ENCODE measurements at places on chromosomes 5 and 9. TPM values are rescaled to one million over a fixed set of nuclear protein-coding genes. Genes with fewer than 3 reads are reported as not detected.

Gene OTP
- total RNA-seq = not detected

Gene CCDC192
- not detected for total RNA-seq

DNA sequence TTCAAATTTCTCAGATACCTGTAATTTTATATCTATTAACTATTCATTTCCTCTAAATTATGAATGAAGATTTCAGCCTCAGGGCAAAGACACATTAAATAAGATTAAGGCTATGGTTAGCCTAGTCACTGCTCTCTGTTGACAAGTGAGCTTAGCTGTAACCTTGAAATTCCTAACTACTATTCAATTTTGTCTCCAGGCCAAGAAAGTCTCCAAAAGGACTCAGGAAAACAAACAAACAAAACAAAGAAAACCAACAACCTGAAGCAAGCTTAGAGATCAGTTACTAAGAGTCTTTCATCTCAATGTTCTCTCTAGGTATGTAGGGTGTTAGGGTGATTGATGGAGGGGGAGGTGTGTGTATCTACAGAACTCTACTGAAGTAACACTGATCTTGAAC, 9.6 kb upstream of the CTNNAL1 start:
- DNase-seq = no peak

GRCh38 chr9:76677481-76678055, 86.7 kb upstream of the PCA3 start:
- no peak for DNase-seq

DNA sequence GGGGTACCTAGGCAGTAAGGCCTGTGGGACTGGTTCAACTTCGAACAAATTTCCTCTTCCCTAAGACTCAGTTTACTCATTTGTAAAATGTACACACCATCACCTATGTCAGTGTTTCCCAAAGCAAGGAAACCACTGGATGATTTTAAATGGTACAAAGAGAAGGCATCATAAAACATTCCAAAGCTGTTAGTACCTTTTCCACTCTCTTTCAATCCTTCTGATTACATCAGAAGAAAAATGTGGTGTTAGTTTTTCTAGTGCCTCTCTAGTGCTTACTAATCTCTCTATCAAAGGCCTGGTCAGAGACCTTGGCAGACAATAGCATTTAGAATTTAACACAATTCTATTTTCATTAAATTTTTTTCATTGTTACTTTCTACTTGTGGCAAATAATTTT, 18.1 kb downstream of the NR6A1 start:
- DNase-seq = peak; percentile 79

DNA sequence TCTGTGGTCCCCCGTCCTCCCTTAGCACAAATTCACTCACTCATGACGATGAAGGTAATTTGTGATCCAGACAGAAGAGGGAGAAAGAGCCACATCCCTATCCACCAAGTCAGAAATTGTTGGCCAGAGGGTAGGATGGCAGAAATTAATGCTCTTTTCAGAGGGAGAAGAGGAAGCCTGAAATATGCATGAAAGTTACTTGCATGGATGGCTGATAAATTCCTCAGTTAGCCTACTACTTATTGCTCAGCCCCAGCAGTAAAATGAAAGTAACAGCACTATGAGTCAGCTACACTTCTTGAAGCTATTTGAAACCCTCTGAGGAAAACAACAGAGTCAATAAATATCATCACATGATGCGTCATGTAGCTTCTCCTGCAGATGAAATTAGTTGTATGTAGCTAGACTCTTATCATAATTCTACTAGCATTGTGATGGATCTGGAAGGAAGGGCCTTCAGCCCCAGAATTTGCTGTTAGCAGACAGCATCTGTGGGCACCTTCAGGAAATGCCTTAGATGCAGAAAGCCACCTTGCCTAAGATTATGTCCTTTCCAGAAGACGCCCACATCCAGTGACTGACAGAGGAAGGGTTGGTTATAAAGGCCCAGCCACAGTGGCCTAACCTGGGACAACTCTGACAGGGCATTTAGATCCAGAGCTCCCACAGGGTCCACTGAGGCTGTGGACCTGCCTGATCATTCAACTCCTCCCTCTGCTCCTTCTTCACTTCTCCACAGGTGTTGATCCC, 81.2 kb upstream of the CCDC112 start:
- DNase-seq = peak; percentile 97

GRCh38 chr9:8655071-8655470, 855.5 kb upstream of the DMAC1 start:
- DNase-seq = no peak
